ENCODE measurements at places on chromosomes 12 and 14.
A peak's percentile ranks its signal among the peaks of the same experiment; 100 is the strongest.

DNA sequence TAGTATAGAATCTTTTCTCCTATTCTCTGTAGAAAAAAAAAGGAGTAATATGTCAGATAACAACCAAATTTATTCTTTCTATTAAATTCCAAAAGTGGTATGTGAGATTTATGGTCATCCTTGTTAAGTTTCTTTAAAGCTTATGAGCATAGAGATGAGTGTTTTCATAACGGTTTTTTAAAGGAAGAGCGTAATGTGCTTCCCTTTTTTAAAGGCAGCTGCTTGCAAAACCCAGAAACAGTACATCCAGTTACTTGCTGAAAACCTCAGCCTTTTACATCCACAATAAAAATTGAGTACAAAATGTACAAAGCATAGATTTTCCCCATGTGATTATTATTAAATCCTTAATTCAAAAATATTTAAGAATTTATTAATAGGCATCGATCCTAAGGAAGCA lies 53.6 kb upstream of the CD163 start:
- no peak for DNase-seq

DNA sequence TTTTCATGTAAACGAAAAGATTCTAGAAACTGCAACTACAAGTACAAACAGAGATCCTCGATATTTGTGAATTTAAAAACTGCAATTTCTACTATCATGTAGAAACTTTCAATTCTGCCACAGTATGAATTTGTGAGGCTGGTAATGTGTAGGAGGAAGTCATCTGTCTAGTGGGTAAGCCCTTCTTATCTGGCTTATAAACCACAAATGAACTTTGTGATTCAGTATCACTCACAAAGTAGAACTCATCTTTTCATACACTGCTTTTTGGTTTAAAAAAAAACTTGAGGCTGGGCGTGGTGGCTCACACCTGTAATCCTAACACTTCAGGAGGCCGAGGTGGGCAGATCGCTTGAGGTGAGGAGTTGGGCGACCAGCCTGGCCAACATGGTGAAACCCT lies 20.7 kb downstream of the GTF2A1 start:
- DNase-seq, result no peak

DNA sequence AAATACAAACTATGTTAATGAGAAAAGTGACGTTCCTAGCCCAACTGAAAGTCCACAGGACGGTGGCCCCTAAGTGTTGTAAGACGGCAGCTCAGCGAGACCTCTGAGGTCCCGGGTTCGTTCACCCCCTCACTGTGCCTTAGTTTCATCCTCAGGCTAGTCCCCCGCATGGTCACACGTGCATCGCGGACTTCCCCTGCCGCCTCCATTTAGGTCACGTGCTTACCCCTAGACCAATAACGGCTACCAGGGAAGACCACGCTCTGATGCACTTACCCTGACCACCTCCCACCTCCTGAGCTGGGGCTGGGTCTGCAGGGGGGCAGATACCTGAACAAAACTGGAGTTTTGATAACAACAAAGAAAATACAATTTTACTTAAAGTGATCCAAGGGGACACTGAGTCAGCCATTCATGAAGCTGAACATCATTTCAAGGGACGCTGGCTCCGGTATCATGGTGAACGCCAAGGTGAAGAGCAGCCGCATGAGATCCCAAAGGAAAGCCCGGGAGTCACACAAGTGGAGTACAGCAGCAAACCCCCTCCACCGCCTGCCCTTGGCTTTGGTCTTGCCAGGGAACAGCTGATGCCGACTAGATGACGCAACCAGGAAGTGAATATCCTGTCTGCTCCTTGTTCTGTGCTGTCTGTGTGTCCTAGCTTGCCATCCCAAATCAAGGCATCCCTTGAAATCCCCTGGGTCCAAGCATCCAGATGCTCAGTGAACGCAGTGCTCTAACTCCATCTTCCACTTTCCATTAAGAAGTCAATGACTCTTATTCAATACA lies 274.1 kb downstream of the PCNX1 start:
- DNase-seq, result no peak

GRCh38 chr12:114799574-114800487 lies 115.9 kb upstream of the TBX3 start:
- no peak for DNase-seq

DNA sequence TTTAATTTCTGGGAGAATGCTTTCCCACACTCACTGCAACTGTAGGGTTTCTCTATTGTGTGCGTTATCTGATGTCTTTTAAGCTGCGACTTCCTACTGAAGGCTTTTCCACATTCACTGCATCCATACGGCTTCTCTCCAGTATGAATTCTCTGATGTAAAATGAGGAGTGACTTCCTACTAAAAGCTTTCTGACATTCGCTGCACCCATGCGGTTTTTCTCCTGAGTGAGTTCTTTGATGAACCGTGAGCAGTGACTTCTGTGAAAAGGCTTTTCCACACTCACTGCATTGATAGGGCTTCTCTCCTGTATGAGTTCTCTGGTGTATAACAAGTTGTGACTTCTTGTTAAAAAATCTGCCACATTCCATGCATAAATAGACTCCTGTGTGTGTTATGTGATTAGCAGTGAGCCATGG lies 29.7 kb downstream of the ZNF605 start:
- no peak for DNase-seq

DNA sequence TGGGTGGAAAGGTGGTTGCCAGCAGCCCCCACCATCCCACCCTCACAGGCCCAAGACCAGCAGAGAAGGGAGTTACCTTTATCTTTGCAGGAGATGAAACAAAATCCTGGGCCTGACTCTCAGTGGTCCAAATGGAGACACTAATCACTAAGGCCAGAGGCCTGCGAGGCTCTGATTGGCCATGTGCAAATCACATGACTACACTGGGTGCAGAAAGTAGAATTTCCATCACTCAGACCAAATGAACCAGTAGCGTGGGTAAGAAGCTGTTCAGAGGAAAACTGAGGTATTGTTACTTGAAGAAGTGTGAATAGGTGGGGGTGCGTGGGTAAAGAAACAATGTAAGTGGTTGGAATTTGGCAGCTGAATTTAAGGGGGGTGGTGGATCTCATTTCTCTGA lies 20.2 kb upstream of the PPP1CC start:
- DNase-seq, result no peak

DNA sequence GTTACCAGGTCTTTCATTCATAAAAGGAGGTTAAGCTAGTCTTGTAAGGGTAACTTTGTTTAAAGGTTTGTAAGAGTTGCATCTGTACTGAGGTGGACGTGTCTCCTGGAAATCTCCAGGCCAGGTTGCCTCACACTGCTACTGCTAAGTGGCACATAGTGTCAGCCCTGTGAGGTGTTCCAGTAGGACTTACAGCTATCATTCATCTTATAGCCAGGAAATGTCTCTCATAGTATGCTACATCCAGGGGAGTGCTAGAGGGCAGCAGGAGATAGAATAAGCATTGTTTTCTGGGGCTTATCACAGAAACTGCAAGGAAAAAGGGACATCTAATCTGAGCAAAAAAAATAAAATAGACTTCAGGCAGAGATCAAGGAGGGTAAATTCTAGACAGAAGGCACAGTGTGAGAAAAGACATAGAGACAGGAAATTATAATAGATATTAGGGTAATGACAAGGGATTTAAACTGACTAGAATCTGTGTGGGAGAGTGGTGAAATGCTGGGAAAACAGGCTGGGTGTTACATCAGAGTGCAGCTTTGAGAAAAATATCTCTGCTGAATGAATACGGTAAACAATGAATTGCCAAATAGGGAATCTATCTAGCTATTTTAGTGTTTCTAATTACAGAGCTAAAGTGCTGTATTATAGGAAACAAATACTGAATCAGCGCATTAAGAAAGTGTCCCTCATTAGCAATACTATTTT lies 205.1 kb upstream of the ABCD2 start:
- no peak for DNase-seq

DNA sequence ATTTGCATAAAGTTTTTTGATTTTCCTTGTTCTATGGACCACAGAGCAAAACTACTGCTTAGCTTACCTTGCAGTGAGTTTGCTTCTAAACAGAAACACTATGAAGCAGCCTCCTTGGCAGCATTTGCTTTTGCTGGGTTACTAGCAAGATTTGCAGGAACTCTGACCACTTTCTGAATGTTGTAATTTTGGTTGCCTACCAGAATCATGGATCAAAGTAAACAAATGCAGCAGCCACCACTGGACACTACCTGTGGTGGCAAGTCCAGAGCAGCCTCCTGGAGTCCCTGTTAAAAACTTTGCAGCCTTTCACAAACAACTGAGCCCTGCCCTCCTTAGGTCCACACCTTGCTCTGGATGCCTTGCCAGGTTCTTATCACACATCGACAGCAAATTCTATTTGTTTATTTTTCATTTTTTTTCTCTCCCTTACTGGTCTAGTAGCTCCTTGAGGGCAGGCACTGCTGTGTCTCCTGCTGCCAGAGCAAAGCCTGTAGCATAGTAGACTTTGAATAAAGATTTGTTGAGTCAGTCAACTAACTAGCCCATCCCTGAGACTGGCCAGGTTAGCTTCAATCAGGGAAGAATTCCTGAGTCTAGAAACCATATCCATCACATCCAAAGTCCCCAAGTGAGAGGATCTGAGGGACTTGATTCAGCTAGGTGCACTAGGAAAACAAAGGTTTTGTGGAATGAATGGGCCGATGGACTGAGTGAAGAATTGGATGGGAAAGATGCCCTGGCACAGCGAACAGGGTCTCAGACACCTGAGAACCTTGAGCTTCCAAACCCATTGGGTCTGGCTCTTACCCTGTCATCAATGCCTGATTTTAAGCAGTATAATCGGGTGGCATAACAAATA lies 5.7 kb downstream of the TTC6 start:
- no peak for DNase-seq

- DNase-seq, result no peak
Measured at GRCh38 chr12:95963096-95963495, 20.0 kb downstream of the AMDHD1 start.

DNA sequence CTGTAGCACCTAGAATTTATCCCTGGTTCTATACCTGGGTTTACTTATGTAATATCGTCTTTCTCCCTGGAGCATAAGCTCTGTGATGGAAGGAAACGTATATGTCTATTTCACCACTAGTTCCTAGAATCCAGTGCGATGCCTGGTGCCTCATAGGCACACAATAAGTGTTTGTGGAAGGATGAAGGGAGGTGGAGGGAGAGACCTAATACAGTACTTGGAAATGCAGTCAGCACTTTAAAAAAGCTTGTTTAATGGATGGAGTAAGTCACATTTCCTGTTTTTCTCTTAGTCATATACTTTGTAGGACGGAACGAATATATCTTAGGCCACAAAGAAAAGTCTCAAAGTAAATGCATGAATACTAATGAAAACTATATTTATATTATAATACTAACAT lies 186.5 kb upstream of the HMGA2 start:
- DNase-seq, result no peak

DNA sequence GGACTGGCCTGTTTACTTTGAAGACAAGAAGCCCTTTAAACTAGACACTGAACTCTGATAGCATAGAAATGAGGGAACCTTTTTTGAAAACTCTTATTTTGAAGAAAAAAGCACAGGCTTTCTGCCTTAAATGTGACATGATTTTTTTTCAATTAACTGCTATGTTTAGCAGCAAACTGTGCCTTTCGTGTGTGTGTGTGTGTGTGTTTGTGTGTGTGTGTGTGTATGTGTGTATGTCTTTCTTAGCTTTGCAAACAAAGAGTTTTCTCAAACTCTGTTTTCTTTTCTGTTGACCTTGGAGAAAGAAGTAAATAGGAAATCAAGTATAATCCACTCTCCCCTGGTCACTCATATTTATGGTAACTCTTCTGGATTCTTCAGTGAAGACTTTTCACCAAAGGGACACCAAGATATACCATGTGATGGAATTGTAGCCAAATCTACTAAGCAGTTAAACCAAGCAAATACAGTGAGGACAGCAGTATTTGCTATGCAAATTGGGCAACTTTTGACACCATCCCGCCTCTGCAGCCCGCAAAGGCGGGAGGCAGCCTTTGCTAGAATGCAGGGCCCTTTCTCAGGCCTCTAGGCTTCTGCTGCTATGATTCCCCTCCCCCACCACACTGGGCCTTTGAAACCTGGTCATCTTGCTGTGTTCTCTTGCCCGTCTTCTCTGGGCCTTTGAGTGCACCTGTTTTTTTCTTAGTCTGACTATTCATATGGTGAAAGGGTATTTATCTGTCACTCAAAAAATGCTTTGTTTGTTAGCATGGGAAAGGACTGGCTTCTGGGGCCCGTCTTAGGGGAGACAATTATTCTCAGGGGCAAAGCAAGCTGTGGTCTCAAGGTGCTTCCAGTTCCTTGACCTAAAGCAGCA lies 107.9 kb downstream of the MYRFL start:
- no peak for DNase-seq

DNA sequence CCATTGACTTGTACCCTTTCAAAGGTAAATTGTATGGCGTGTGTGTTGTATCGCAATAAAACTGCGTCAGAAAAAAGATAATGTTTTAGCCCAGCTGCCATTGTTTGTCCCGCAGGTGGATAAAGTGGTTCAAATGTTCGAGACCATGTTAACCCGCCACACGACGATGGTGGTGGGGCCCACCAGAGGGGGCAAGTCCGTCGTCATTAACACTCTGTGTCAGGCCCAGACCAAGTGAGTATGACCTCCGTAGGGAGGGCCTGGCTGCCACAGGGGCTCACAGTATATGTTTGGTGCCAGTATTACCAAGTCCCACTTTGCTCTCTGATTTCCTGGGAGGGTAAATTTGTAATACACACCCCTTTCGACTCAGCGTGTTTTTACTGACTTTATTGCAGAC lies 96.9 kb downstream of the DNAH10 start:
- DNase-seq, result no peak

- DNase-seq, result no peak
Measured at GRCh38 chr12:126895951-126896913, 1370.7 kb upstream of the TMEM132C start.

- no peak for DNase-seq
Measured at GRCh38 chr12:64976131-64976530, 145.0 kb downstream of the WIF1 start.

- DNase-seq, result no peak
Measured at GRCh38 chr12:56120158-56120846, 2.2 kb downstream of the ZC3H10 start.

GRCh38 chr12:22248121-22248520 lies 86.4 kb downstream of the ST8SIA1 start:
- DNase-seq, result no peak

- no peak for DNase-seq
Measured at GRCh38 chr14:62957562-62957961, 87.7 kb downstream of the KCNH5 start.

DNA sequence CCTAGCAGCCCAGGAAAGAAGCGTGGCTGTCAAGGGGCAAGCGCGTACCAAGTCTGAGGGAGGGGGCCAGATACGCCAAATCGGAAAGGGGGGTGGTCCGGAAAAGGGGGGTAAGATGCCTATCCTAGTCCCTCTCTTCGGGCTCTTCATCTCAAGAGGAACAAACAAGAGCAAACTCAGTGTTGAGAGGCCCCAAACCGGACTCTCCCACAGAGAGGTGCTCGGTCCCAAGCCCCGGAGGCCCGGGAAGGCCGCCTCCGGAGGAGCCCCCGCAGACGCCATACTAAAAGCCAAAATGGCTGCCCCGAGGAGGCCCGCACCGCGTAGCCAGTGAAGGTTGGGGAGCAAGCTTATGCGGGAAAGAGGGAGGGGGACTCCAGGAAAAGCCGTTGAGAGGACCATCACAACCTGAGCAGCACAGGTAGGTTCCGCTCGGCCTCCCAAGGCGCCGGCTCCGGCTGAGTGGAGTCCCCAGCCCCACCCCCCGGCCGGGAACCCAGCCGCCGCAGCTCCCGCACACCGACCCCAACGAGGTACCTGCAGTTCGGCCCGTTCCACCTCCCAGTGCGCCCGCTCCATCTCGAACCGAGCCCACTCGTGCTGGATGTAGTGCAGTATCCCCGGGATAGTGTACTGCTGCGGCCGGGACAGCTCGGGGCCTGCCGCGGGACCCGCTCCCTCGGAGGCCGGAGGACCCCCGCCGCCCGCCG lies at the start of gene AP4S1:
Gene AP4S1 (plus strand): TSS at position 283 of the 710 bp plus-strand sequence. CDS start 40,548 bp downstream, outside the sequence.
- DNase-seq, result peak; percentile 48

Data from GM13976 (cell line).